NCI-H2081 treated with DMSO at 0.1 percent for 48 hours (cell line): ENCODE measurements at places on chromosomes 6 and 20.

DNA sequence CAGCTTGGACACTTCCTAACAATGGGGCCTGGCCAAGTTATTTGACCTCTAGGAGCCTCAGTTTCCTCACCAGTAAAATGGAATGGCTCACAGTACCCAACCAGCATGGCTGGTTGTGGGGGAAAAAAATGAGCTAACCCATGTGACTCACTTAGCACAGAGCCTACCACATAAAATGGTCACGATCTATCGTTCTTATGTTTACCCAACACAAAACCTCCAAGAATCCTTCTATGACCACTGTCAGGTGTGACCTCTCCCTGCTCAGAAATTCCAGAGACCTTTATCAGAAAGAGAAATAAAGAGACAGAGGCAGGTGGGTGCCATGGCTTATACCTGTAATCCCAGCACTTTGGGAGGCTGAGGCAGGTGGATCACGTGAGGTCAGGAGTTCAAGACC lies 39.4 kb downstream of the BPIFB1 start:
- DNase-seq: no peak

- DNase-seq: no peak
These were observed 3.1 kb downstream of the FBXL4 start for GRCh38 chr6:98944598-98945081.

DNA sequence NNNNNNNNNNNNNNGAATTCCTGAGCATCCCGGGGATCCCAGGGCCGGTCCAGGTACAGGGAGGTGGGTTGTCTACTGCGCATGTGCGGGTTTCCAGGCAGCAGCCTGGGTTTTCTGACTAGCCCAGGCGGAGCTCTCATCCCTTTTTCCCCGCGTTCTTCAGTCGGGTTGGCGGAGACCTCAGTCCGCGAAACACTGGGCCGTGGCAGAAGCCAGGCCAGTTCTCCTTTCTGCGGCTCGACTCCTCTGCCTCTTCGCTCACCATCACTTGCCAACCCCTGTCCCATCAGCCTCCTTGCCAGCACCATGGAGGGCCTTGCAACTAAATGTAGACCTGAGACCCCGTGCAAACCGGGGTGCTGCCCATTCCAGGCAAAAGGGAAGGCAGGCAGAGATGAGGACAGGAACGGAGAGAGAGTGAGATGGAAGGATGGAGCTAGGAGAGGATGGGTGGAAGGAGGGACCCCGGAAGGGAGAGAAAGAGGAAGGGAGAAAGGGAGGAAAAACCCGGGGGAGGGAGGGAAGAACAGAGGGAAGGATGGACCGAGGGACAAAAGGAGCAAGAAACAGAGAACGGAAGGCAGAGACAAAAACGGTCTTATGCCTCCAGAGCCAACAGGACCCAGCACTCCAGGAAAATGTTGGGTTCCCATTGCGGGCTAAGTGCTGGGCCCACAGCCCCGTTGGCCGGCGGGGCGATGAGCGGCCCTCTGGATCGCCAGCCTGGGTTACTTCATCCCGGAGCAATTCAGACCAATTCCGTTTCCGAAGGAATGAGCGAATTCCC lies 445.4 kb upstream of the DEFB115 start:
- no peak for DNase-seq

GRCh38 chr20:58690396-58691135 lies 2.0 kb upstream of the NPEPL1 start:
- no peak for DNase-seq

DNA sequence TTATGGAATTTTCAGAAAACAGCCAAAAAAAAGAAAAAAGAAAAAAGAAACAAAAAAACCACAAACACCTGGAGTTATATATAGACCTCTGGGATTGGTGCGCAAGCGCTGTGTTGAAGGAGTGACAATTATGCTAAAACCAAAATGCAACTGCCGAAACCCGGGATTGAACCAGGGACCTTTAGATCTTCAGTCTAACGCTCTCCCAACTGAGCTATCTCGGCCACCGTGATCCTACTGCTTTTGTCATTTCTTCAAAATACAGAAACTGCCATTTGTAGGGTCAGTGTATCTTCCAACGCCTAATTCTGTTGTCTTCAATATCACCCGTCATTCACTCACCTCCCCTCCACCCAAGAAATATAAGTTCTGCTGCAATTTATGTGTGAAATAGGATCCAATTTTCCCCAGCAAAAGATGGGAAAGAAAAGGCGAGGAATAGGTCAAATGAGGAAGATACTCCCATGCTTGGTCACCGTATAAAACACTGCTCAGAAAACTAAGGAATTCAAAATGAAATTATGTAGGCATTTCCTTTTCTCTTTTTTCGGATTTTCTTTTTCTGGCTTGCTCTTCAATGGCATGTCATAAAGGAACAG lies 116.0 kb downstream of the TRIM27 start:
- DNase-seq: no peak

GRCh38 chr20:36405255-36405654 lies 99.1 kb downstream of the DLGAP4 start:
- no peak for DNase-seq

- no peak for DNase-seq
These were observed 7.7 kb upstream of the PM20D2 start for GRCh38 chr6:89138173-89138572.

DNA sequence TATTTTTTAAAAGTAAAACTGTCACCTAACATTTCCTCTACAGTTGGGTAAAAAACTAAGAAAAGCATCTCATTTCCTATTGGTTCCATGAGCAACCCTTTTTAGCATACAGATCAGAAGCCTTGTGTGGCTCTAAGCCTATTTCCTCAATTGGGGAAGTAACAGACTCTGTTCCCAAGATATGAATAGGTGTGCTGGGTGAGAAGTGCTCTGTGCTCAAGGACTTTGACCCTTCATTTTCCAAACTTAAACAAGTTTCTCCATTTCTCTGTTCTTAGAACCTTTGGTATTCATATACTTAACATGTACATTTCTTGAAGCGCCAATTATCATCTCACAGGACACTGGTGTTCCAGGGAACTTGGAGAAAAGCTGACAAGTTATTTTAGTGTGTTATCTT lies 24.1 kb downstream of the CARMIL1 start:
- DNase-seq: no peak

DNA sequence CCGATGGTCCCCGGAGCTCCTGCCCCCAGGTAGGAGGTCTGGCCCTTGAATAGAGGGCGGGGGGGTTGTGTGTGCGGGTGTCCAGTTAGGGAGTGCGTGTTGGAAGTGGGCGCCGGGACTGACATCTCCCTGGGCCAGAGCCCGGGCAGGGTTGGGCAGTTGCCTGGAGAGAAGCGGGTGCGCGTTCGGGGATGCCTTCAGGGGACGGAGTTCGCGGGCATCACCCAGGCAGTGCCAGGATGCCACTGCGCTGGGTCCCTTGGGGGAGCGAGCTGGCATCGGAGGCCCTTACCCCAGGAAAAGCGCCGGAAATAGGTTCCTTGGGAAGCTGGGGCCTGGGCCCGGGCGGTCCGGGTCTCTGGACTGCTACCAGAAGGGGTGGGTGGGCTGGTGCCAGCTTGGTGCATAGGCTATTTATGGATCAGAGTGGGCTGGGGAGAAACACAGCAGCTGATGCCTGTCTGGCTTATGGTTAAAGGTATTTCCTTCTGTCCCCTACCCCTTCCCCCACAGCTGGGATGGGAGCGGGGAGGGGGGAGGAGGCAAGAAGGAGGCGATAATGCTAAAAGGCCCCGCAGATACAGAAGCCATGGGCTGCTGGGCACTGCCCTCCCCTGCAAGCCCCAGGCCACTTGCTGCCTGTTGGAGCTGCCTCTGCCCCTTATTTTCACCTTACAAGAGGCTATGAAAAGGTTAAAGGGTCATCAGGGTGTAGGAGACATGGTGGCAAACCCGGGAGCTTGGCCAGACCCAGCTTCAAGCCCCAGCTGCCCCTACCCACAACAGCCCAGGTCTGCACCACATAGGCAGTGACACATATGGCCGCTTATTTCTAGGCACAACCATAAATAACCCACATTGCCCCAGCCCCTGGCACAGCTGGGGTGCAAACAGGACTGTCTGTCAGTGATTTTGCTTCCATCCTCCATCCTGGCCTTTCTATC lies 638 bp downstream of the PACSIN1 start:
- no peak for DNase-seq

DNA sequence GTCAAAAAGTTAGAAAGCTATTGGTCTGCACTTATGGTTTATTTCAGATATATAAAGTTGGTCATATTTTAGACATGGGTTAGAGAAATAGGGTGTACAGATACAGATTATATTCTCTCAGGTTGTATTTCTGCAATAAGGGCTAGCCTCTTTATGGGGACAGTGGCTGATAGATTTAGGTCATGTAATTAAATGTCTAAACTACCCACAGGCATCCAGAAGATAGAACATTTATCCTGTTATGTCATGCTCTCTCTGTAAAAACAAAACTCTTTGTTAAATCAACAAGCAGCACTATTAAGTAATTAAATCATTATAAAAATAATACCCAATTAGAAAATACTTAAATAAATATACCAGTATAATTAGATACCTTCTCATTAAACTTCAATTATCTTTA lies 612.6 kb upstream of the CITED2 start:
- DNase-seq: no peak

DNA sequence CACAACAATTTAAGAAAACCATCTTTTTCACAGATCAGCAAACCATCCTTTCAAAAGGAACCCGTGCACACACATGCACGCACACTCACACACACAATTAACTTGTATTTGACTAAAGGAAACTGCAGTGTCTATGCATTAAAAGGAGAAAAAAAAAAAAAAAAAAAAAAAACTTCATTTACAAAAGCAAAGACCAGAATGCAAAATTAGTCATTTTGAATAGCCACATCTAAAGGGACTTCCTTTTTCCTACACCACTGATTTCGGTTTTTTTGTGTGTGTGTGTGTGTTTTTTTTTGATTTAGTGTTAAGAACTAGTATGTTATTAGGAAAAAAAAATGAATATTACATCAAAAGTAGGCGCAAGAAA lies 6.3 kb downstream of the ZMYND8 start:
- no peak for DNase-seq

DNA sequence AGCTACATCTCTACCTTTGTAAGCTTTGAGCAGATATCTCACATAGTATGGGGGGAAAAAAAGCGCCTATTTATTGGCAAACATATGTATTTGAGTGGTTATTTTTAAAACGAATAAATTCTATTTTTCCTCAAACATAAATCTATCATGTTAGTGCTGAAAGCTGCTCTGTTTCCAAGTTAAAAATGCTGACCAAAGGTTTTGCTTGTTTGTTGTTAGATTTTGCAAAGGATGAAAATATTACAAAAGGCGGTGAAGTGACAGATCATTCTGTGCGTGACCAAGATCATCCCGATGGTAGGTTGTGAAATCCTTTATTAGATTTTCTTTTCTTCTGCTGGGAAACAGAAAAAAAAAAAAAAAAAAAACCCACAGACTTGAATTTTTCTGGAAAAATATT lies 605.9 kb downstream of the KIF16B start:
- DNase-seq: no peak

GRCh38 chr6:143486752-143487151 lies 24.8 kb downstream of the FUCA2 start:
- DNase-seq: no peak

DNA sequence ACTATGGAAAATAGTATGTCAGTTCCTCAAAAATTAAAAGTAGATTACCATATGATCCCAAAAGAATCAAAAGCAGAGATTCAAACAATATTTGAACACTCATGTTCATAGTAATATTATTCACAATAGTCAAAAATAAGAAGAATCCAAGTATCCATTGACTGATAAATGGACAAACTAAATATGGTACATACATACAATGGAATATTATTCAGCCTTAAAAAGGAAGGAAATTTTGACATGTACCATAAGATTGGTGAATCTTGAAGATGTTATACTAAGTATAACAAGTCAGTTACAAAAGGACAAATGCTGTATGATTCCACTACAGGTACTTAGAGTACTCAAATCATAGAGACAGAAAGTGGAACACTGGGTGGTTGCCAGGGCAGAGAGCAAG lies 88.3 kb upstream of the TMEM30A start:
- no peak for DNase-seq

- DNase-seq: no peak
These were observed 9.1 kb upstream of the ADA start for GRCh38 chr20:44660581-44660980.

DNA sequence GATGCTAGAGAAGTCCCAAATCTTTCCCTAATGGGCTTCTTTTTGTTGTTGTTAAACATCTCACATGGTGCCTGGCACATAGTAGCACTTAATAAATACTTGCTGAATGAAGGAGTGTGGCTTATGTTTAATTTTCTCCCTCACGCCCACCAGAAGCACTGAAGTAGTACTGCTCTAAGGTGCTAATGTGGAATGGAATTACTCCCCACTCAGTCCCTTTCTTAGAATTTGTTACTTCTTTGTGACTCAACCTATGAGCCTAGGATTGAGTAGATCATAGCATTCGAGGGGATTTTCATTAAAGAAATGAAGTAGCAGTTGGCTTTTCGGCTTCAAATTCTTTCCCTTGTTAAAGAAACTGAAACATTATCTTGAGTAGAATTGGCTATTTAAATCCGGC lies 192.8 kb downstream of the CLIC5 start:
- DNase-seq: no peak

DNA sequence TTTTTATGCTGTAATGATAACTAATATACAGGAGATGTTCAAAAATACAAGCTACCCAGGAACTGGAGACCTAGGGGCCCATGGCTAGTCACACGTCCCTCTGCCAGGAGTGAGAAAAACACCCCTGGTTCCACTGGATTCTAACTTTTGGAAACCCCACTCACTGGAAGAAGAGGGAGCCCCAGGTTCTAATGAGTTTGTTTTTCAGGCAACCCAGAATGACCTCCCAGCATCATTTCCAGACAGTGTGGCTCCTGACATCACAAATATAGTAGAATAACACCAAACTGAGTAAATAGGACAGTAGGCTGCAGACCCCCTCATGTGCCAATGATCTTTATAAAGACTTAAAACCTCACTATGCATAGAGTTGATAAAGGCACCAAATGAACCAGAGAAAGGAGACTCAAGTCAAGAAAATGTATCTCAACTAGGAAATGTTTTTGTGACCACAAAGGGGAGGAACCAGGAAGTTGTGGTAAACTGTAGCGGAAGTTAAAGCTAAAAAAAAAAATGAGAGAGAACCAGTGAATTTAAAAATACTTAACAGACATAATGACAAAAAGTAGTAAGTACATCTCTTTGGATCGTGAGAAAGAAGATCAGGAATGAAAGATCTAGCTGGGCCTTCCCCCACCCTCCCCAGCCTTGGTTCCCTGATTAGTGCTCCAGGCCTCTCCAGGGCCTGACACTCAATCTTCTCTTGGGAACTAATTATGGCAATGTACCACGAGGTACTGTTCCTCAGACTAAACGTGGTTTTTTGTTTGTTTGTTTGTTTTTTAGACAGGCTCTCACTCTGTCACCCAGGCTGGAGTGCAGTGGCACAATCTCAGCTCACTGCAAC lies 19.8 kb downstream of the HLA-E start:
- no peak for DNase-seq

GRCh38 chr6:16762268-16762549 lies 949 bp upstream of the ATXN1 start:
- no peak for DNase-seq

GRCh38 chr20:20694591-20694990 lies 17.9 kb downstream of the RALGAPA2 start:
- DNase-seq: no peak
